ENCODE measurements at places on chromosomes 7 and 10.

DNA sequence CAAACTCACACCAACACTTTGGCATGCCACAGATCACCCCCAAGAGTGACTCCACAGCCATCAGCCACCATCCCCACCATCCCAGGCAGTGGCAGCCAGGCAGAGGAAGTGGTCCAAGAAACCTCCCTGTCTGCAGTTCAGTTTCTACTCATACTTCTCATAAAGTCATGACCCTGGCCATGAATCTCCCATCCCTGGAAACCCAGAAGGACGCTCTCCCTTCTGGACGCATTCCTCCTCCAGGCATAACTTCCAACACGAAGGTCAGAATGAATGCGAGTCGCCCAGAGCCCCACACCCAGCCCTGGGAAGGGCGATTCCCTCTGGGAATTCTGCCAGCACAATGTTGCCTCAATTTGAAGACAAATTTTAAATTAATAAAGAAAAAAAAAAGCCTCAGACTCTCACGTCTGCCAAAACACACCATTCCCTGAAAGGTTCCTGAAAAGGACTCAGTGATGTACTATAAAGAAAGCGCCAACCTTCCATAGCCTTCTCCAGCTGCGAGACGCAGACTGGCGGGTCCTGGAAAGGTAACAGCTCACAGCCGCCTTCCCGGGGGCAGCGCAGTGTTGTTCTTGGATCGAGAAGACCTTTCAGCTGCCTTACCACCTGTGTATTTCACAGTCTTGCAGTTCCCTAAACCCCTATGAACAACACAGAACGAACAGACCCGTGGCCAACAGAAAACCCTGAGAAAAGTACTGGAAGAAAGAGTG lies 307.6 kb downstream of the FRMD4A start:
- no peak for DNase-seq

- no peak for DNase-seq
Observed at GRCh38 chr10:123442901-123443300, 223.3 kb upstream of the GPR26 start.

DNA sequence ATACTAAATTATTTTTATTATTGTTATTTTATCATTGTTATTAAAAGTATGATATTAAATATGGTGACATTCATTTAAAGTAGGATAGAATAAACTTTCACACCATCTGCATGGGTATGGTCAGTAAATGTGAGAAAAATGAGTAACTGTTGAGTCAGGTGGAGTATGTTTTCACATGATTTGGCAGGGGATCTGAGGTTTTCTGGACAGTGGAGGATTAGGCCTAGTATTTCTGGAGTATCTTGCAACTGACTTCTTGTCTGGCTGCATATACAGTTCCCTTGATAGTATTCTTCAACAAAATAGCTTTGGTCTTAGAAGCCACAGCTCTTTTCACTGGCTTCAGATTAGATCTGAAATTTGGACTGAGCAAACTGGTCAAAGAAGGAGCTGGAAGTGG lies 54.5 kb downstream of the GBF1 start:
- no peak for DNase-seq

DNA sequence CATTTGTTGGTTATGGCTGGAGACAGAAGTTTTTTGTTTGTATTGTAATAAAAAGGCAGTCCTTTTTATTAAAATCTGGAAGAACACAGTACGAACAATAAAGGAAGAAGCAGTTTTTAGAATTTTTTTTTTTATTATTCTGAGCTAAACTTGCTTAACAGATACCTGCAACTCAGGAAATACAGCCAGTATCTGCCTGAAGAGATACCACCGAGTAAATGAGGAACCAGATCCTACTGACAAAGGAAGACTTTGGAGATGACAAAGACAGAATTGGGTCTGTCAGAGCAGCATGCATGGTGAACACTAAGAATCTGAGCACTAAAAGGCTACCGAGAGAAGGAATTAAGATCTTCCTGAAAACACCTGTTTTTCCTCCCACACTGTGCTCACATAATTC lies 1335.9 kb upstream of the SORCS1 start:
- no peak for DNase-seq

DNA sequence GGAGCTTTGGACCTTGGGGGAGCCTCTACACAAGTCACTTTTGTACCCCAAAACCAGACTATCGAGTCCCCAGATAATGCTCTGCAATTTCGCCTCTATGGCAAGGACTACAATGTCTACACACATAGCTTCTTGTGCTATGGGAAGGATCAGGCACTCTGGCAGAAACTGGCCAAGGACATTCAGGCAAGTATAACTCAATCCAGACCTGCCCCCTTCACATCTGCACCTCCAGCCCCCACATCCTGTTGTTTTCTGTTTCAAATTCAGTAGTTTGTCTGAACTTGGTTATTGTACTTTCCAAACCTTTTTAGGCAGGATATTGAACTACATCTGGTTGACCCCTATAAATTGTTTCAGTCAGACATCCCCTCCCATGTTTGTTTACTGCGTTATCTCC lies 62.4 kb upstream of the CC2D2B start:
- no peak for DNase-seq

DNA sequence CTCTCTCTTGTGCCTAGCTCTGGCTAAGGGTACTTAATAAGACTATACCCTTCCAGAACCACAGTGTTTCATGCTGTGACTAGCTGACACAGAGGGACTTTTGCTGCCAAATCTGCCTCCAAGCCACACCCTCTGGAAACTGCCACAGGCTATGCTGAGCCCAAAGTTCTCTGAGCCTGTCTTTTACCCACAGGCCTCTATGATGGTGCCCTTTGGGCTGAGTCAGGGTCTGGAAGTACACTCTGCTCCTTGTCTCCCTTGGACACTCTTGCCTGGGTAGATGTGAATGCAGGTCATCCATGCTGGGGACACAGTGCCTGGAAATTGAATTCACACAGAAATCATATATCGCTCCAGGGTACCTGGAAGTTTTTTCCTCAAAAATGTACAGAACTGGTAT lies 22.6 kb downstream of the DYDC1 start:
- no peak for DNase-seq

DNA sequence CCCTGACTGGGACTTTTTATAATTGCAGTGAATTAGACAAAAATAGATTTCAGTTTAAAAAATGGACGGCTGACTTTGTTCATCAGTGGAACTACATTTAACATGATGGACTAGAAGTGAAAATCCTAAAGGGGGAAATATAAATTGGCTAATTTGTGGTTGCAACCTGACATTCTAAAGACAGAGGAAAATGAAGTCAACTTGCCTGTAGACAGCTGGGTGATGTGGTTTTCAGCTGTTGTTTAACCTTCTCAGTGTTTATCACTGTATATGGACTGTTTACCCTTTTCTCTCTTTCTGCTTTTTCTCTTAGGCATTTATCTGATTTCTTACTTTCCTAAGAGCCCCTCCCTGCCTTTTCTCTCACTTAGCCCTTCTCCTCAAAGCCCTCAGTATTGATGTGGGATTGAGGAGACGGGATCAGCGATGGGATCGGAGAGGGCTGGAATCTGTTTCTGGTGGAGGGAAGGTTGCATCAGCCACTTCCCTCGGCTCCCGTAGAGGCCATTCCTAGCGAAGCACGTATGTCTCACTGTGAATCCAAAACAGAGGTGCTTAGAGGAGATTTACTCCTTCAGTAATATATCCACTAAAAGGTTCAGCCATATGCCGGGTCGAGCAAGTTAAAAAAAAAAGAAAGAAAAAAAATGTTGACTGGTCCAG lies 109.0 kb upstream of the KLF6 start:
- no peak for DNase-seq

All from head of caudate nucleus (tissue), 42 donors.